NAMALWA (cell line): ENCODE measurements at places on chromosomes 1 and 21.

- DNase-seq, result no peak
Measured at GRCh38 chr21:46082963-46083790, 14.7 kb upstream of the COL6A2 start.

- no peak for DNase-seq
Measured at GRCh38 chr1:107496002-107496401, 355.2 kb downstream of the NTNG1 start.

DNA sequence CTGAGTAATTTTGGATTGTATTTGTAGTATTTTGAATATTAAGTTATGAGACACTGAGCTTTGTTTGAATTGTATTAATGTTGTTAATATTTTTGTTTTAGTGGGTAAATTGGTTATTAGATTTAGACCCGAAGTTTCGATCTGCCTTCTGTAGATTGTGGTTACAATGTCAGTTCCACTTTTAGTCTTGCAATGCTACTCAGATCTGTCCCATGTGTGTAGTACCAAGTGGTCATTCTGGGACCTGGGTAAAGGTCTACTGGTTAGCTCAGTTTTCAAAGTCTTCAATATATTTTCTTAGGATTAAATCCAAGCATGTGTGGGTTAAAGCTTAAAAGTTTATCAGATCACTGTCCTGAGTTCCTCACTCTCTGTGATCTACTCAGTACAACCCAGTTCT is 346.5 kb upstream of the PROX1 start:
- DNase-seq, result no peak

GRCh38 chr1:157466011-157466410 is 86.3 kb downstream of the FCRL5 start:
- DNase-seq, result no peak

DNA sequence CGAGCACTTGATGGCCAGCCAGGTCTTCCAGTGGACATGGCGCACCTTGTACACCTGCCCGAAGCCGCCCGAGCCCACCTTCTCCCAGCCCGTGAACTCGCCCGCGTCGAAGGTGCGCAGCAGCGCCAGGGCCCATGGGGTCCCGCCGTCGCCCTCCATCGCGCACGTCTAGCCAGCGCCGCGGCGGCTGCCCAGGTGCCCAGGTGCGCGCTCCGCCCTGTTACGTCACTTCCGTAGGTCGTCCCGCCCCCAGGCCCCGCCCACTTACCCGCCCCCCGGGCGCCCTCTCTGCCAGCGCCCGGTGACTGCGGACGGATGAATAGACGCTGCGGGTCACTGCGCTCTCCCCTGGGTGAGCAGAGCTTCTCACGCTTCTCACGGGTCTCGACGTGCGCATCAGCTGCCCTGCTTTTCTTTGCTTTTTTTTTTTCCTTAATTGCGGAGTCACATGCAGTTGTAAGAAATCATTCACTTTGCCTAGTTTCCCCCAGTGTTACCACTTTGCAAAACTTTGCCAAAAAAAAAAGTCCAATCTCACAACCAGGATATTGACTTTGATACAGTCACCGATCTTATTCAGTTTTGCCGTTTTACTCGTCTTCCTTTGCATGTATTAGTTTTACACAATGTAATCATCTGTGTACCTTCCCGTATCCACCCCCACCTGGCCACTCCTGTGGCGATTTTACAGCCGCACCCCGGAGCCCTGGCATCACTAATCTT is at the start of gene RIPK4:
TSS of gene RIPK4 (minus strand) at position 170 of the 723 bp plus-strand sequence. CDS start at position 159, 11 bp downstream.
- no peak for DNase-seq

- DNase-seq, result peak; percentile 90
Measured at GRCh38 chr1:204446413-204447111, 34.9 kb upstream of the PPP1R15B start.

DNA sequence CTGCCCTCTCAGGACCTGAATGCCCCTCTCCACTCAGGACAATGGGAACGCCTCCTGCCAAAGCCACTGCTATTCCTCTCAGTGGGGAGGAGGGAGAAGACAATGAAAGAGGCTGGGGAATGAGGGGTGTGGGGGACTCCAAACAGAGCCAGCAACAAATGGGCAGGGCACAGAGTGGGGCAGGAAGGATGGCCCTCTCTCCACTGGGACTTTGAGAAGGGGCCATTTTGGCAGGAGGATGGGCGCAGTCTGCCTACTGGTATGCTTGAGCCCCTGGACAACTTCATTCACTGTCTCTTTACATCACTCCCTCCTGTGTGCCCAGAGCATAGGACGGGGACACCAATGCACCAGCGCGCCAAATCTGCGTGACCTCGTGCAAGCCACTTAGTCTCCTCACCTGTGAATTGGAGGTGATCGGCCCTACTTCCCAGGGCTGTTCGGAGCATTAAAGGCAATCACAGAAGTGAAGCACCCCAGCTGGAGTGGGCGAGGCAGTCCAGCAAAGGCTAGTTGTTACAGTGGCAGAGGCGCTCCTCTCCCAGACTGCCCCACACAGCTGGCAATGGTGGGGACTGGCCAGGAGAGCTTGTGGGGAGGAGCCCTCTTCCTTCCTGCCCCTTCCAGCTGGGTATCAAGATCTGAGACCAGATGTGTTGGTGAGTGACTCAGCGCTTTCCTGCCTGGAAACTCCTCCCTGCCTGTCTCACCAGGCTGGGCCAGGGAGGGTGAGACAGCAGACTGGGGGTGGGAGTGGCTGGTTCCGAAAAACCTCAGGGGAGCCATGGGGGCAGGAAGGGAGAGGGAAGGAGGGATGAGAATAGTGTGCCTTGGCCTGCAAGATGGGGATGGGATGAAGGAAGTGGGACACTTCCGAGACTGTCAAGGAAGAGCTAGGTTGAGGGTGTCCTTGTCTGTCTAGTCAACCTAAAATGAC is 22.4 kb upstream of the SYNC start:
- DNase-seq, result peak; percentile 40

DNA sequence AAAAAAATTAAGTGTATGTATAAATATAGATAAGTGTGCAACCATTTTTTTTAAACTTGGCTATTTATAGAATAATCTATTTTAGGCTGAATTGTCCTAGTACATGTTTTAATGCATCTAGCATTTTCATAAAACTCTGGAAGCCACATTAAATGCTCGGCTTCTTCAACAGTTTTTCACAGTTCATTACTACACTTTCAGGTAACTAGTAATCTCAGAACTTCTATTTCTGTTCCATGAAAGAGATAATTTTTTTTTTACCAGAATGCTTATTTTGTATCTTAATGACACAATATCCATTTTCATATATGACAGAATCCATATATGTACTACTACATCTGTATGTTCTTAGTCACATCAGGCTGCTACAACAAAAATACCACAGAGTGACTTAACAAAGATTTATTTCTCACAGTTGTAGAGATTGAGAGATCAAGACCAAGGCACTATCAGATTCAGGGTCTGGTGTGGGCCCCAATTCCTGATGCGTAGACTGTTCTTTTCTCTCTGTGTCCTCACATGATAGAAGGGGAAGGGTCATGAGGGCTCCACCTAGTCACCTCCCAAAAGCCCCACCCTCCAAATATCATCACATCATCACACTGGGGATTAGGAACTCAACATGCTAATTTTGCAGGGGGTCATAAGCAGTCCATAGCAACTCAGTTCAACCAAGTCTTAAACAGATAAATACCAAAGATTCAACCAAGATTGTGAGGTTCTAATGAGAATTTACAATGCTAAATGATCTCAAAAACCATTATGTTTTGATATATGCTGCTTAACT is 43.1 kb downstream of the ARHGAP29 start:
- no peak for DNase-seq

- DNase-seq, result no peak
Measured at GRCh38 chr1:165632152-165632469, 1.1 kb downstream of the MGST3 start.

- DNase-seq, result no peak
Measured at GRCh38 chr1:108141621-108142020, 58.5 kb downstream of the SLC25A24 start.

DNA sequence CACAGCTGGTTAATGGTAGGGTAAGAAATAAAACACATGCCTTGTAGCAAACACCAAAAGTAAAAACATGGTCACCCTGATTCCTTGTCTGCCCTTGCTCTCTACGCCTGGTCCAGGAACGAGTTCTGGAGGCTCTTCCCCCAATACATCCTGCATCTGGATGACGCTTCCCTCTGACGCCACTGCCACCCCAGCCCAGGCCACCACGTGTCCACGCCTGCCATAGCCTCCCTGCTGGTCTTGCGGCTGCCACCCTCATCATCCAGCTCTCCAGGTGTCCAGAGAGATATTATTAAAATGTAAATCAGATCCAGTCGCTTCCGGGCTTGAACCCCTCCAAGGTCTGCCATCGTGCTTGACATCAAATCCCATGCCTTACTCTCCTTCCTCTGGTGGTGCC is 39.3 kb downstream of the IGSF21 start:
- no peak for DNase-seq

DNA sequence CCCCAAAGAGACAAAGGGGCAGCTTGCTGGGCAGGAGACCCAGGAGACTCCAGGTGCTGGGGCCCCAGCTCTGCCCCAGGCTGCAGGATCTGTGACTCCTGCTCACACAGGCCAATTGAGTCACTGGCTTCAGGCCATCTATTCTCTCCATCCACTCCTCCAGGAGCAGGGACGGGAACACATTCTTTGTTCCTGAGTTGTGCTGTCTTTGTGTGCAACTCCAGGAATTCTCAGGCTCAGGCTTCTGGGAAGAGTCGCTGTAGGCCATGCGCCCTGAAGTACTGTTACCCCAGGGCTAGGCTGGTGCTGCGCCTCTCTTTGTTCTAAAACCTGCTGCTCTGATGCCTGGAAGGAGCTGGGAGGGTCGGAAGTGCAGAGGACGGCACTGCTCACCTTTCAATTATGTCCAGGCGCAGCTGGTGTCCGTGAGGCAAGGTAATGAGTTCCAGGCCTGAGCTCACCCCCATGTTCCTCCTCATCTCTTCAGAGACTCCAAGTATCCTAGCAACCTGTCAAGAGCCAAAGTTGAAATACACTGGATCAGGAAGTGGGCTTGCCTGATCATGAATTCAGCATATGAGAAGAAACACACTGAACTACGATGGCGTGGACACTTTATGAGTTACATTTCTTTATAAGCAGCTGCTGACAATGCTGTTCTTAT is 105.9 kb downstream of the BCAR3 start:
- DNase-seq, result no peak

- no peak for DNase-seq
Measured at GRCh38 chr1:32659581-32659980, 8.6 kb downstream of the RBBP4 start.

DNA sequence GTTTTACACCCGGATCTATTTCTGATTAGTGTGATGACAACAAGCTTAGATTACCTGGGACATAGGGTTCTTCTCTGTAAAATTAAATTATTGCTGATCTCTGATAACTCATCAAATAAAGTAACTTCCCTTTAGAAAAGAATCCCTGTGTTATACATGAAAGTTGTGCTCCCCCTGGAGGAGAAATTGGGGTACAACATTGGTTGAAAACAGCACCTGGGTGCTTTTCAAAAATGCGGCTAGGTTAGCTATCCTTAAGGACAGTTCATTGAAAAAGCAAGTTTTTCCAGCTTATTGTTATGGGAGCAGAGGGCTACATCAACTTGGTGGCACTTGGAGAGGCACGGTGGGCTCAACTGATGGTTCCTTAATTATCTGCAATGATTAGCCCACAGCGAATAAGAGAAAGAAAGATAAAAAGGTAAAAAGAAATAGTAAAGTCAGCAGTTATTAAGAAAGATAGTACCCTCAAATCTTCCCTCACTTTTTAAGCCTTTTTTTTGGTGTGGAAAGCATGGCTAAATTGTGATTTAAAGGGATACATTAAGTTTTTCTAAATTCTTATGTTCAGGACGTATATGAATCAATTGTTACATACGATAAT is 97.8 kb downstream of the FMN2 start:
- DNase-seq, result peak; percentile 69

GRCh38 chr1:60813071-60813470 is 269.3 kb upstream of the NFIA start:
- no peak for DNase-seq

DNA sequence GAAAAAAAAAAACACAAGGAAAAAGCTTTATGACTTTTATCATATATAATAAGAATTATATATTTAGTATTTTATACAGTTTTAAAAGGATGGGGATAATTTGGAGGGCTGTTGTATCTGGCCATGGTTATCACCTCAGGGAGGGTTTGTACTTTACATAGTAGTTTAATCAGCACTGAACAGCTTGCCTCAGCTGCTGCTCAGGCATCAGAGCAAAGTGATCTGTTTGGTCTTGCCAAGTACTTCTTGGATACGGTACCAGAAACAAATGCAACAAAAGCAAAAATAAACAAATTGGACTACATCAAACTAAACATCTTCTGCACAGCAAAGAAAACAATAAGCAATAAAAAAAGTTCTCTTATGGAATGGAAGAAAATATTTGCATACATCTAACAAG is 2.6 kb upstream of the SPTA1 start:
- no peak for DNase-seq

DNA sequence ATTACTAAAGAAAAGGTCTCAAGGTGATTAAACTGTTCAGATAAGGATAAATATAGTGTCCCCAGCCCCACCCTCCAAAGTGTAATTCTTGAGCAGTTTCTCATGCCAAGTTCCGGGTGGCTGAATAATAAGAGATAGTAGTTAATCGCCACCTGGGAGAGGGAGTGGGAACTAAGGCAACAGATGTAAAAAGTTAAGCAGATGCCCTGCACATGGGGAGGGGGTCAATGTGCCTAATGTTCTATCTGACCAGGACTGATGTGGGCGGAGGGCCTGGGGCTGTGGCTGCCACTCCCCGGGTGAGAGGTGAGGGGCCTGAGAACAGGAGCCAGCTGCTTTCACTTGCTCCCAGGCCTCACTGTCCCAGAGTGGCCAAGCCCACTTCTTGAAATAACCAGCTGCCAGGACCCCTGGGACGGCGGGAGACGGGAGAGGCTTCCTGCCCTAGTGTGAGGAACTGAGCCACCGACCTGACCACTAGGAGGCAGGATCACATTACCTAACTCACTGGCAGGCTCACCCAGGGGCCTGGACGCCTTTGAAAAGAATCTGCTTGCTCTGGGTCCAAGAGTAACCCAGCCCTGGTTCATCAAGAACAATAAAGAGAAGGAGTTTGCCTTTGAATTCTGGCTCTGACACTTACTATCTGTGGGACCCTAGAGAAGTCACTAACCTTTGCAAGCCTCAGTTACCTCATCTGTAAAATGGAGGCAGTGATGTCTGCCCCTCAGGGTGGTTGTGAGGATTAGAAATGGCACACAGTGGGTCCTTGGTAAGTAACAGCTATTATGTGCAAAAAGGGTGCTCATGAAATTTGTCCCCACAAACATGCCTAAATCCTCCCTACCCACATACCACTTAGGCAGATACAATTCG is 179.2 kb downstream of the ATG4C start:
- peak; percentile 71 for DNase-seq

DNA sequence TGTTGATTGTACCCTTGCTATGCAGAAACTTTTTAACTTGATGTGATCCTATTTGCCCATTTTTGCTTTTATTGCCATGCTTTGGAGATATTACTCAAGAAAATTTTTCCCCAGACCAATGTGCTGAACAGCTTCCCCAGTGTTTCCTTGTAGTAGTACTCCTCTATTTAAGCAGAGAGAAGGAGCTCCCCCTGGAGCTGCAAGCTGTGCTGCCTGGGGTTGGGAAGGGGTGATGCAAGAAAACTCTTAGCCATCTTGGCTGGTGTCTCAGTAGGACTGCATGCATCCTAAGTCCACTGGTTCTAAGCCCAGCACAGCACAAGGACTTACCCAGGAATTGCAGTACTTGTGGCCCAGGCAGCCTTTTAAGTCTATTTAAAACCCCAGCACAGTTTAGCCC is 121.6 kb downstream of the NTMT2 start:
- DNase-seq, result no peak
